Kidney (tissue), 22 donors: ENCODE measurements at places on chromosomes 1 and 21.

DNA sequence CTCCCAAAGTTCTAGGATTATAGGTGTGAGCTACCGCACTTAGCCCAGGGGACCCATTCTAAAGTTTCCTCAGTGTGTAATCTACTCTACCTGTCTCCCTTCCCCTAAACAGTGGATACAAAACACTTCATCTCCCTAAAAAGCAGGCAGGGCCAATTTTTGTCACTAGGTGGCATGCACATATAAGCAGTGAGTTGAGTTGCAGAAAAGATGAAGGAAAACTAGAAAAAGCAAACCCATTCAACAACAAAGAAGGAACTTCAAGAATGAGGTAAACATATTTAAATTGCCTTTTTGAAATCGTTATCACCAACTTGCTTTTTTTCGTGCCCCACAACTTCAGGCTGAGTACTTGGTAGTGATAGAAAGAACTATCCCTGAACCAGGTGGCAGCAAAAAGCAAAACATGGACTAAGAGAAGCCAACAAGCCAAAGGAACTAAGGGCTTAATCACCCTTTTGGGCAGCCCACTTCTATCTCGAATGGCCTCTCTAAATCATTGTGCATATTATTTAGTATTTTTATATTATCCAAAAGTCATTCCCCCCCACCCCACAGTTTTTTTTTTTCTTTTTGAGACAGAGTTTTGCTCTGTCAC lies 19.7 kb upstream of the ALDH9A1 start:
- peak; percentile 68 for DNase-seq

DNA sequence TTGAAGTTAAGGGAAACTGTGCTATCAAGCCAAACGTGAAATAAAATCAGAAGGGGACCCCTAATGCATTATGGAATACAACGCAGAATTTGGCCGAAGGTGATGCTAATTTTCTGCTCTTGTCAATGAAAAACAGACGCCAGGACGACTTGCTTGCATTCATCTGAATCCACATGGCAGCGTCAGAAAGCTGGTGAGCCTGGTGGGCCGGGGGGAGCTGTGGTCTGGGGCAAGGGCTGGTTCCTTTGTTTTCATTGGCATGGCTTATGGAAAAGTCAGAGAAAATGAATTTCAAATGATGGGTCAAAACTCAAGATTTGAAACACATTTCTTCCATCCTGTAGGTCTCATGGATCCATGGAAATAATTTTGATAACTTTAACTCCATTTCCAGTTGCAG lies 86.4 kb upstream of the RUNX1 start:
- no peak for DNase-seq

DNA sequence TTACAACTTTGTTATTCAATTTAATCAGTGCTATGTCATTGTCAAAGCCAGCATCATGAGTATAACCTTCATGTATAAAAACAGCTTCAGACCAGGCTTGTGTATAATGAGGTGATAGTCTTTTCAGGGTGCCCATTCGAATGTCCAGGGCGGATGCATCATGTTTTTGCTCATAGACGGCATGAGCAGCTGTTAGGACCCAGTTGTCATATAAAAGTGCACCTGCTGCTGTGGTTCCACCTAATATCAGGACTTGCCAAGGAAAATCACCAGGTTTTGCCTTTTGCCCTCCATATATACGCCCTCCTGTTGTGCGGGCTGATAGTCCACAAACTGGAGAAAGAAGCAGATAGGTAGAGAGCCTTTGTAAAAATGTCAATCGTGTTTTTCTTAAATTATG lies 14.9 kb downstream of the TARDBP start:
- no peak for DNase-seq

GRCh38 chr1:66444438-66445265 lies 89.3 kb upstream of the SGIP1 start:
- DNase-seq, result no peak

DNA sequence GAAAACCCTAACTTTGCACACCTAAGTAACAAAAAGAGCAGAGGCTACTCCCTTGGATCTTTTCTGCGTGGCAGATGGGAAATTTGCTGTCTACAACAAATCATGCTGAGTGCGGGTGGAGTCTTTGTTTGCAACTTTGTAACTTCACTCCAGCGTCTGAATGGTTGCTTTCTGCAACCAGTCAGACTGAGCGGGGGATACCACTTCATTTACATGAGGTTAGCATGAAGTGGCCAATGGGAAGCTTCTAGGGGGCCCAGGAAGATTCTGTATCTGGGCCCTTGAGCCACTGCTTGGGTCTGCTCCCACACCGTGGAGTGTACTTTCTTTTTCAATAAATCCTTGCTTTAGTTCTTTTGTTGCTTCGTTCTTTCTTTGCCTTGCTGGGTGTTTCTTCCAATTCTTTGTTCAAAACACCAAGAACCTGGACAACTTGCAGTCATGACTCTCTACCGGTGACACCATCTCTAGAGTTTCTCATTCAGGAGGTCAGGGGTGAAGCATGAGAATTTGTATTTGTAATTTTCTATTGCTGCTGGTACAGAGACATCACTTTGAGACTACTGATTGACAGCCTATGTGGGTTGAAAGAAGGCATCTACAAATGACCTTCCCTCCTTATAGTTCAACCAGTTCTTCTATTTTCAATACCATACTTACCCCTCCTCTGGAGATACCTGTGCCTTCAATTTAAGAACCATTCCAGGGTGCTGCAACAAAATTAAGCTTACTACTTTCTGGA lies 55.8 kb upstream of the RC3H1 start:
- no peak for DNase-seq

GRCh38 chr1:111176678-111177077 lies 23.8 kb downstream of the DENND2D start:
- DNase-seq, result no peak

DNA sequence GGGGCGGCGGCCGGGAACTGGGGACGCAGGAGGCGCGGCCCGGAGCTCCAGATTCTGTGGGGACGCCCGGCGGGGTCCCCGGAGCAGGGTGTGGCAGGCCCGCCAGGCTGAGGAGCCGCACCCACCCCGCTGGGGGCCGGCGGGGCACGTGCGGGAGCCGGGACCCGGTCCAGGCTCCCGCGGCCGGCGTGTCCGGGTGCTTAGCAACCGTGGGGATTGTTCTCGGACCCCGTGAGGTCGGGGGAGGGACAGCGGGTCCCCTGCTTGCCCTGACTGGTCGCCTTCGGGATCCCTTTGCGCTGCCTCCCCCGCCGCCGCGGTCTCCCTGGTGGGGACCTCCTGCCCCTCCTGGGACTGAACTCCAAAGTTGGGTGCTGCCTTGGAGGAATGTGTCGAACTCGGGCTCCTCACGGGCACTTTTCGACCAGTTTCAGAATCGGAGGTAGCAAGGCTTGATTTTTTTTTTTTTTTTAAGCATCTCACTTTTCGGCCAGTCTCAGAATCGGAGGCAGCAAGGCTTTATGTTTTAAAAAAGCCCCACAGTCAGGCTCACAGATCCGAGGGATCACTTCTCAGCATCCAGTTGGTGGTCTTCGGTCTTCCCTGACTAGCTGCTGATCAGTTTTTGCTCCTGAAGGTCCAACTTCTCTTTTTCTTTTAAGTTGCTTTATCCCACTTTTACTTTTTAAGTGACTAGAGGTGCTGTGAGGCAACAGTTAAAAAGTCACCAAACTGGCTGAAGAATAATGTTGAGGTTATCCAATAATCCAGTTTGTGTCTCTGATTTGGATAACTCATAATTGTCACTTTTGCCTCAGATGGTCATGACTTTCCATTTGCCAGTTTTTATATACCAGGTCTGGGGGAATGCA lies 648 bp downstream of the FAM76A start:
- peak; percentile 67 for DNase-seq

DNA sequence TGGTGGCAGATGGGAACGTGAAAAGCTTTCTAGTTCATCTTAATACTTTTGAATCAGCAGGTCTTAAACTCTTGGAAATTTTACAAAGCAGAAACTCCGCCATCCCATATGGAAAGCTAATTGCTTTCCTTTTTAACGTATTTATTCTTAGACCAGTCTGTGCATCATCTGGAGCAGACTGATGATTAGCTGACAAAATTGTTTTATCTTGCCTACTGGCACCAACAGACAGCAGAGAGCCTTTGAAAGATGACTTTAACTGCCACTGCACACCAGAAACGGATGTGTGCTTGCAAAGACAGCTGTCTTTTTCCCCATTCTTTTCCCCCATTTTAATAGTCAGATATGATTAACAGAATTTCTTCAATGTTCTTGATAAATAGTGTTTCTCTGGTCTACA lies 97.0 kb downstream of the PLD5 start:
- DNase-seq, result no peak

- DNase-seq, result peak; percentile 62
Observed at GRCh38 chr1:222441066-222441465, 106.8 kb downstream of the HHIPL2 start.

GRCh38 chr1:27555700-27556424 lies 48.1 kb downstream of the AHDC1 start:
- no peak for DNase-seq

DNA sequence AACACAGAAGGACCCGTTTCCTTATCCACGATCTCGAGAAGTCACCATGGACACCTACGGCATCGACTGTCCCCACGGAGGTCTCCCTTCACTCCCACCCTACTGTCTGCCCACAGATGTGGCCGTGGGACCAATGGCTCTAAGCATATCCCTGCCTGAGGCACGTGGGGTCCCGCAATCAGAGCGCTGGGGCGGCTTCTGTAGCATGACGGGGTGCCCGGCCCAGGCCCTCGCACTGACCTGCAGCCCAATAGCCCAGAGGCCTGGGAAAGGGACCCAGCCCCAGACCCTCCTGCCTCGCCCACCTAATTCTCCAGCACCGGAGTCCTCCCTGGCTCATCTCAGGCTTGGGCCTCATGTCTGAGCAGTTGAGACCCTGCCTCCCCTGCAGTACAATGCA lies 132.5 kb downstream of the NPHP4 start:
- no peak for DNase-seq

- DNase-seq, result no peak
Observed at GRCh38 chr1:223642237-223642636, 23.3 kb downstream of the CAPN8 start.

GRCh38 chr1:29202584-29203340 lies 21.1 kb upstream of the SRSF4 start:
- DNase-seq, result peak; percentile 93

DNA sequence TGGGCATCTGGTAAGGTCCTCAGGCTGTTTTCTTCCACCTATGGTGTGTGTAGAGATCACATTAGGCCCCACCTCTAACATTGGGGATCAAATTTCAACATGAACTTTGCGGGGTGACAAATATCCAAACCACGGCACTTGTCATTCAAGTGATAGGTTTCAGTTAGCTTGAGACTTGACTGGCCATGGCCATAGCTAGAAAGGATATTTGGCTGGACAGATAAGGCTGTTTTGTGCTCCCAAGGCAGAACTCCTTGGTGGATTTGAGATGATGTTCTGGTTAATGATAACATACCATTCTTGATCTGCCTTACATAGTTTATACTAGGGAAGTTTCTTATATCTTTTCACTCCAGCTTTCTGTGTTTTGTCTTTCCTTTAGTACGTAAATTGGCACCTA lies 48.5 kb downstream of the CELF3 start:
- no peak for DNase-seq

DNA sequence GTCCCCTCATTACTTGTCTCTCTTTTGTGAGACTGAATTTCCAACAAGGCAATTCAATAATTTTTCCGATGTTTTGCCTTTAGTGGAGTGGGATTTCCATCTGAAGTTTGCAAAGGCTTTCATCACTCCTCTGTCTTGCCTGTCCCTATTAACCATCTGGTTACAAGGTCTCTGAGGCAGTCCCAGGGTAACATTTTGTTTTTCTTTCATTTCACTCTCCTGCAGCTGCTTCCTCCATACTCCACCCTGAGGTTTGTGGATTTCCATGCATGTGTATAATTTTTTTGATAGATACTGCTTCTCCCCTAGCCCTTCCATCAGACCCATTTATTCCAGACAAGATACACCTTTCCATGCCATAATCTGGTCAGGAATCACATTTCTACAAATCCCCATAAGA lies 366.8 kb downstream of the PTBP2 start:
- no peak for DNase-seq

DNA sequence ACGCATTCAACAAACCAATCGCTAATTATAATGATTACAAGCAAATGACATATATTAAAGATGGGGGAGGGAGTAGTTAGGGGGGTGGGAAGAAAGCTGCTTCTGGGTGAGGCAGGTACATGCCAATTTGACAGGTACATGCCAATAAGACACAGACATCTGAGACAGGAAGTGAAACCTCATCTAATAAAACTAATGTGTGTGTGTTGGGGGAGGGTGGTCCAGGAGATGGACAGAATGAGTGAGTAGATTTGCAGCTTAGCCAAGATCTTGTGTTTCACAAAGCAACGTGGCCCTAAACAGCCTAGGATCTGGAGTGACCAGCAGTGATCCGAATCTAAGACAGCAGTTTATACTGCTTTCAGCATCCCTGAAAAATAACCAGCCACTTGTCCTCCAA lies 10.8 kb downstream of the CFAP45 start:
- DNase-seq, result no peak

DNA sequence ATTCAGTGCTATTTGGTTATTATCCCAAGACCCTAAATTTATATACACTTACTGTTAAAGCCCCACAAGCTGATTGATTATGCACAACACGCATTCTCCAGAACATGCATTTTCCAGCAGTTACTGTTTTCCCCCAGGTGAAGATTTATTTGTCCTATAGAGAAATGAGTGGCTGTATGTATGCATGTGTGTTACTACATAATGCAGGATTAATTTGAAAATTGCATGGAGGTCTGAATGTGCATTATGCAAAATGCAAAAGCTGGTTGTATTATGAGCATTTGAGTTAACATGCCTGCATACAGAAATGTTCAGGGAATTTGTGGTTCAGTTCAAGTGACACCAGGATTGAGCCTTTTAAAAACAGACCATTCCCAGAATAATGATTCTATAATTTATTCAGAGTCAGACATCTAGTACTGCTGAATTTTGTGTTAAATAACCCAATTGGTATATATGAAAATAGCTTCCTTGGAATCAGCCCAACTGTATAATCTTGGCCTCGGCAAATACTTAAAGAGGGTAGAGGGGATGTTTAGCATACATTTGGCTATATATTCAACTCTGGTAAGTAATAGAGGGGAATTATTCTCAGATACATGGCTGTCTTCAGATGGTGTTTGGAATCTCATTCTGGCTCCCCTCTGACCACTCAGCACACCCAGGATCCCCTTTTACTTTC lies 320.0 kb downstream of the HHAT start:
- DNase-seq, result no peak

DNA sequence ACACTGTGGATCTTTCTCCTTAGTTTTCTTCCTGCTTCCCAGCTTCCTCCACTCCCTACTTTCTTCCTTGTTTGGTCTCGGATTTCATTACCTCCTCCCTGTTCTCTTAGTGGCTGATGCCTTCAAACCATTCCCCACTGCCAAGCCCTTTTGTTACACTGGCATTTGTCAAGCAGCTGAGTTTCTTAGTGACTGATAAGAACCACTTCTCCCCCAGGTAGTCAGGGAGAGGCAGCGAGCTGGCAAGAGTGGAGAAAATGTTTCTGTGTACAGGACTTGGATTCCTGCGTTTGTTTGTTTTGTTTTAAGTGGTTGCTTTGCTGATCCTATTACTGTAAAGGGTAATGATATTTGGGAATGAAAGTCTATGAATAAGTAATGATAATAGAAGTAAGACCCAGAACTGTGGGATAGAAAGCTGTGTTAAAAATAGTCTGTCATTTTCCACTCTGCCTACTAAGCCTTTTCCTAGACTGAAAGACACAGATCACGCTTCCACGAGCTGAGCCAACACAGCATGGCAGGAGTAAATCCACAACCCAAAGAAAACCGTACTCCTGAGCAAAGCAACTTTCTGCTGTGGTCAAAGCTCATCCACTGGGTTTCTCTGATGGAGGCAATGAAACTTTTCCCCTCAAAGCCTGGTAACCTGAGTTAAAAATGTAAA lies 10.1 kb upstream of the SERTAD4 start:
- DNase-seq, result no peak
